ENCODE measurements at places on chromosomes 3 and 15. TPM values are rescaled to one million over a fixed set of nuclear protein-coding genes. Genes with fewer than 3 reads are reported as not detected.
A peak's percentile ranks its signal among the peaks of the same experiment; 100 is the strongest.

DNA sequence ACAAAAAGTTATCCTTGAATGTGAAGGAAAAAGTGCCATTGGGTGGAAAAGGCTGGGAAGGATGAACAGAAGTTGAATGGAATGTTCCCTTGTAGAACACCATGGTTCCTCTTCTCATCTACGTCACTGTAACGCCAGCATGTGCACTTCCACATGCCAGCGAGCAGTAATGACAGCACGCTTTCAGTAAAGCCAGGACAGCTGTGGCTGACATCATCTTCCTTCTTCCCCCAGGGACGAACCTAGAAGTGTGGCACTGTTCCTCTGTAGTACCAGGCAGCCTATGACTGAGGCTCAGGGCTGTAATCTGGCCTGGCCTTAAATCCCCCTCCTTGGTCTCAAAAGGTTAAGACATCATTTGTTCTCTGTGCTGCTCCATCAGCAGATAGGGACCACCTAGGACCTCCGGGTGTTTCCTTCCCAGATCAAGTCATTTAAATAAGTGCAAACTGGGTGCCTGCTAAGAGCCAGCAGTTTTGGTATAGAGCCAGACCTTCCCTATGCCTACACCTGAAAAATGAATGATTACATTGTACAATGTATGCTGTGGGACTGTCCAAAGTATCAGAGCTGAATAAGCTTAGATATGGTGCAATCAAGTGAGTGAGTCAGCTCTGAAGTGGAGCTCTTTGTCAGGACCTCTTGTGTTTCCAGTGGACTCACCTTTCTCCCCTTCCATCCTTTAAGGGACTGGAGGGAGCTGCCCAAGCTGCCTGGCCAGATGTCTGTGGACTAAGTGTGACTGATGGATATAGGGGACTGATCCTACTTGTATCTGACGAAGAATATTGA is 5.6 kb upstream of the SRPRB start:
- no peak overlapping the region for H3K4me3 ChIP-seq
- DNase-seq: no peak
- no peak overlapping the region for H3K27ac ChIP-seq
- H3K36me3 ChIP-seq: no peaks in the 10 kb centered on the region

PIERCE2 gene
- not detected for total RNA-seq

CLDN16 gene
- not detected for total RNA-seq

RRP9 gene
- 78.1 TPM for total RNA-seq

GOLGA8T gene
- total RNA-seq: 2.3 TPM

- no peak for DNase-seq
- H3K36me3 ChIP-seq: no peaks in the 10 kb centered on the region
- no peaks in the 10 kb centered on the region for H3K27me3 ChIP-seq
- H3K4me3 ChIP-seq: no peak overlapping the region
Measured at GRCh38 chr15:53644660-53645059, 114.8 kb downstream of the WDR72 start.

- no peaks in the 10 kb centered on the region for H3K36me3 ChIP-seq
- no peak for DNase-seq
- no peak overlapping the region for H3K27ac ChIP-seq
- H3K4me3 ChIP-seq: no peak overlapping the region
- peaks cover 37% of the 10 kb centered on the region for H3K27me3 ChIP-seq
Measured at GRCh38 chr3:120364821-120365220, 15.7 kb upstream of the LRRC58 start.

POMGNT2 gene
- 7.4 TPM for total RNA-seq

INSYN1 gene
- not detected for total RNA-seq

- no peak overlapping the region for H3K4me3 ChIP-seq
- H3K4me1 ChIP-seq: no peaks in the 10 kb centered on the region
- no peaks in the 10 kb centered on the region for H3K27me3 ChIP-seq
- H3K36me3 ChIP-seq: no peaks in the 10 kb centered on the region
Measured at GRCh38 chr3:146339349-146339748, 88.4 kb upstream of the PLSCR4 start.

GRCh38 chr3:183427876-183428446 is 458 bp downstream of the MCF2L2 start:
- no peaks in the 10 kb centered on the region for H3K36me3 ChIP-seq
- peaks cover 28% of the 10 kb centered on the region for H3K4me1 ChIP-seq
- DNase-seq: peak; percentile 67
- peak overlapping the region; percentile 86 for H3K4me3 ChIP-seq
- H3K27ac ChIP-seq: no peak overlapping the region

DNA sequence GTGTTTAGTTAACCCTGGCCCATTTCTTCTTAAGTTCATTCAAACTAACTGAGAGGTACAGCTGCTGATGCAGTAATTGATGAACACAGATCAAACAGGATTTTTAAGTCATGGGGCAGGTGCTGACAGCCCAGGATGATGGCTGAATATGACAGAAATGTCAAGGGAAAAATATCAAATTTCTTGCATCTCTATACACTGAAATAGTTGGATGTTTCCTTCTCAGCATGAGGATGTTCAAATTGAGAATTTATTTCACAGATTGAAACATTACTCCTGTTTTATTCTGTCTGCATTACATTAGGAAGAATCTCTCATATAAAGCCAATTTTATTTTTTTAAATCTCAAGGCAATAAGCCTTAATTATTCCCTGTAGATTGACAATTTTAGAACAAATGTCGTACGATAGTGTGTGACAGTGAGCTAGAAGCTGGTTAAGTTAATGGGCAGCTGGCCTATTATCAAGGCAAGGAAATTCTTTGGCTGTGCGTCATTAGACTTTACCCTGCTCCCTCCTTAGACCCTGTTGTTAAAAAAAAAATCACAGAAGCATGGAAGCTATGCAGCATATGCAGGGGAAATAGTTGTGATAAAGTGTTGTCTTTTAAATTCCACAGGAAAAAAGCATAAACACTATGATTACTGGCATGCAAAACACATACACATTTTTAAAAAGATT is 183.8 kb upstream of the KCNMB2 start:
- H3K36me3 ChIP-seq: no peaks in the 10 kb centered on the region
- H3K4me3 ChIP-seq: no peak overlapping the region
- H3K4me1 ChIP-seq: peaks cover 7% of the 10 kb centered on the region
- H3K27me3 ChIP-seq: peaks cover 21% of the 10 kb centered on the region
- H3K27ac ChIP-seq: no peak overlapping the region
